ENCODE measurements at places on chromosomes 4 and X.

DNA sequence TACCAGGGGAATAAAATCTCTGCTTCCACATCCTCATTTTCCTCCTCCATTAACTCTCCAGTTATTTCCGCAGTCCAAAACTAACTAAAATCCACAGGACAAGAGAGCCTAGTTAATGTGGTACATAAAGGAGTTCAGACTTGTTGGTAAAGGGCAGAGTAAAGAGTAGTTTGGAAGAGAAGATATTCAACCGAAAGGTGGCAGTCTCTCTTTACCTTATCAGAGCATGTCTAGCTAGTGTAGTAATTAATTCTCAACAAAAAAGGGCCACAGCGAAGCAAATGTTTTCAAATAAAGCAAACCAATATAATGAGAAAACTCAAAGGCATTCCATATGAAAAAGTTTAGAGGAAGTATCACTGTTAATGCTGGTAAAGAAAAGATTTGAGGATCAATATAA, 286.5 kb downstream of the GLUD2 start:
- DNase-seq = no peak

DNA sequence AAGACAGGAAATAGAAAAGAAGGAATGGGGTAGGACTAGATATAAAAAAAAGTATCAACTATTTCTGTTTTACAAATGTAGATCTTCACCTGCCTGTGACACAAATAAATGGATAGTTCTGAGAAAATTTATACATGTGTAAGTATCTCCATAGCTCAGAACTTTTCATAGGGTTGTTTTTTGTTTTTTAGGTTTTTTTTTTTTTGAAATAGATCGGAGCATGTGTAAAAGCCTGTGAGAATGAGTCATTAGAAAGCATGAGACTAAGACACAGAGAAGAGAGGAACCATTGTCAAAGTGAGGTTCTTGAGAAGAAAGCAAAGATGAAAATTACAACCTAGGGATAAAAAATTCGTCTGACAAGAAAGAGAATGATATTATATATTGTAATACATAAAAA, 481.6 kb downstream of the PABPC4L start:
- DNase-seq = no peak

GRCh38 chrX:102720237-102721168, at the start of gene GPRASP3:
GPRASP3 (plus strand) TSS chrX:102720743; CDS start chrX:102748996, 28,253 bp downstream.
- DNase-seq = peak; percentile 64

- no peak for DNase-seq
These were observed 4.6 kb downstream of the RAB33A start for GRCh38 chrX:130176354-130176776.

DNA sequence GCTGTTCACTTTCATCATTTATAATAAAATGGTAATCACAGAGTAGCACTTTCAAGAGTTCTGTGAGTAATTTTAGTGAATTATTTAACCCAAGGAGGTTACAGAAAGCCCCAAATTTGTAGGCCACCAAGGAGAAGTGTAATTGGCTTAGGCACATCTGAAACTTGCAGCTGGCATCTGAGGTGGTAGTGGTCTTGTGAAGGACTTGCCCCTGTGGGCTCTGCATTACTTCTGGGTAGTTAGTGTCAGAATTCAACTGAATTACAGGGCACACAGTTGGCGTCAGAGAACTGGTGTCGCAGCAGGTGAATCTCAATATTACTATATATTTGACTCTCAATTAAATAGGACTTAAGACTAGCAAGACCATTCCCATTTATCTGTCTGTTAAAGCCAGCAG, 36.9 kb downstream of the GPR174 start:
- DNase-seq = no peak
